ENCODE measurements at places on chromosomes 3 and 15. TPM values are rescaled to one million over a fixed set of nuclear protein-coding genes. Genes with fewer than 3 reads are reported as not detected.

Gene KLHL40
- total RNA-seq, result 0.63 TPM

Gene SLC15A2
- 0.47 TPM for total RNA-seq

Gene ZNF501
- total RNA-seq, result 3.1 TPM

Gene DUOXA2
- not detected for total RNA-seq

Gene WDR93
- total RNA-seq, result 0.20 TPM

Gene ZNF592
- 18.4 TPM for total RNA-seq

Gene CPNE9
- total RNA-seq, result not detected

Gene CYP1A2
- not detected for total RNA-seq

- DNase-seq, result no peak
Observed at GRCh38 chr3:59717679-59718205, 667.9 kb upstream of the CFAP20DC start.

DNA sequence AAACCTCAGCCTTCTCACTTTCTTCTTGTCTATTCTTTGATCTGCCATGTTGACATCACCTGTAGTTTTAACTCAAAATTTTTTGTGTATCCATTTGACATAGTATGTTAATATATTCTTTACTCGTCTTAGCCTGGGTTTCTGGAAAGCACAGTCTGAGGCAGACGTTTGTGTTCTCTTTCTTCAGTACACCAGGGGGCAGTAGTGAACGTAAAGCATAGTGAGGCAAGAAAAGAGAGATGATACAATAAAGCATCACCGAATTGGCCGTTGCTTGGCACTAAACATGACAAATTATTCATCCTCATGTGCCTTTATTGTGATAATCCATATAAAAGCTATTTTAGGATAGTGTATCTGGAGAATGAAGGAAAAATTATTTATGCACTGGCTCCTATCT is 141.0 kb upstream of the MYRIP start:
- DNase-seq, result no peak

DNA sequence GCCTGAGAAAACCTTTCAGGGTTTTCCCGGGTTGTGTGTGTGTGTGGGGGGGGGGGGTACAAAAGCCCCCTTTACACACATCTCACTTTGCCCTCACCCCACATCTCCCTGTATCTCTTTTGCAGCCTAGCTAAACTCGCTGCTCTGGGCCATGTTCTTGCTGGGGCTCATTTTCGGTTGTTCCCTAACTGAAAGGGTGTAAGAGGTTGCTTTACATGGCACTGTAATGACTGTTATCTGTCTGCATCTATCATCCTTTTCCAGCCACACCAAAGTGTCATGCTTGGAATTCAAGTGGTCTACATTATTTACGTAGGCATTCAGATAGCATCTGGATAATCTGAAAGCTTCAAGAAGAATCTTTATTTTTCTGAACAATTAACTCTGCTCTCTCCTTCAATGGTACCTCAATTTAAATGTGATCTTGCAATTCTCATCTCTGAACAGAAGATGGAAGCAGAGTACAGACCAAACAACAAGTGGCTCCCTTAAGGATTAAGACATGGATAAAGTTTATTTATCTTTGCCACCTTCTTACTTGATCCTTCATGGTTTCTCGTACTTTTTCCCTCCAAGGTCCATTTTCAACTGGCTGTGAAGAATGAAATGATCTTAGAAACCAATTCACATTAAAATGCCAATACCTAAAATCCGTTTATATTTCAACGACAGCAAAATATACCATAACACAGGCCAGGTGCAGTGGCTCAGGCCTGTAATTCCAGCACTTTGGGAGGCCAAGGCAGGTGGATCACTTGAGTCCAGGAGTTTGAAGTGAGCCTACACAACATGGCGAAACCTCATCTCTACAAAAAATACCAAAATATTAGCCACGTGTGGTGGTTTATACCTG is 34.9 kb downstream of the DCLK3 start:
- no peak for DNase-seq

DNA sequence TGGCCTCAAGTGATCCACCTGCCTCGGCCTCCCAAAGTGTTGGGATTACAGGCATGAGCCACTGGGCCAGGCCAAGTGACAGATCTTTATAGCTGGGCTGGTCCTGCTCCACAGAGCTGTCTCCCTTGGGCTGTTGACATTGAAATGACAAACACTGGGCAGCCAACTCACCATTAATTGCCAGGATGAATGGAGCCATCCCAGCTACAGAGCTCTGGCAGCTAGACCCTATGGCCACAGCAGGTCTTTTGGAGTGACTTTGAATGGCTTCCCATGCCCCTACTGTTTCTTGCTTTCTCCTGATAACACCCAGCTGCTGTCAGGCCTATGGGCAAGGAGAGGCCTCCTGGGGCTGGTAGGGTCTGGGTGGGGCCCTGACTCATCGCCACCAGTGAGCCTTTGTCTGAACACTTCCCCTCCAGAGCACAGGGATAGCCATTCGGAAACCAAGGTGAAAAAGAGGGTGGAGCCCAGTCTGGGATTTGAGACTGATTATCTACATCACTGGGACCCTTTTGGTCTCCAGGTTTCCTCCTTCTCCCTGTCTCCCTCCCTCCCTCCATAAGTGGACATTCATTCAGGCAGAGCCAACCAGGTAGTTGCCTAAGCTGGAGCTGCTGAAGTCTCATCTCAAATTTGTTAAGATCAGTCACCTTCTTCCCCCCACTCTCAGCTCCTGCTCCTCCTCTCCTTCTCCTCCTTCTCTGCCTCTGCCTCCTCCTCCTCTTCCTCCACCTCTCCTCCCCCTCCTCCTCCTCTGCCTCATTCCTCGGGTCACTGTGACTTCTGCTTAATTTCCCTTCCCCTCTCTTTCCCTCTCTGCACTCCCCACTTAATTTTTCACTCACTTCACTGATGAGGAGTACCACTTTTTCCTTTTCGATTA is 34.0 kb downstream of the BHLHE40 start:
- DNase-seq, result no peak

- DNase-seq, result no peak
Observed at GRCh38 chr15:57084192-57084591, 165.7 kb downstream of the TCF12 start.

DNA sequence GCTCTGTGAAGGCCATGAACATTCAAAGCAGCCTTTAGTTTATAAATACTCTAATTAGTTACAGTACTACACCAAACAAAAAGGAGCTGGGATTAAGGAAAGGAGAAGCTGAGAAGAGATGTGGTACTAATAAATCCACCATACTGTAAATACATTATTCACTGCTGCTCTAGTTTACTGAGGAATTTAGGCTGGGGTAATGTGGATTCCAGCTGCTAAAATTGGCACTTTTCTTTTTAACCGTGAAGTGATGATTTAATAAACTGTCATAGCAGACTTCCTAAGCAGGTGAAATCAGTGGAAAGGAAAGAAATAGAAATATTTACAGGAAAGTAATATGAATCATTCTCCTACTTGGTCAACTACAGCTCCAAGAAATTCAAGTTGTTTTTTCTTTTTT is 88.7 kb downstream of the TFG start:
- DNase-seq, result no peak

GRCh38 chr3:68953816-68954444 is 21.6 kb upstream of the TAFA4 start:
- DNase-seq, result no peak
